ENCODE measurements at places on chromosomes 3 and 15.

DNA sequence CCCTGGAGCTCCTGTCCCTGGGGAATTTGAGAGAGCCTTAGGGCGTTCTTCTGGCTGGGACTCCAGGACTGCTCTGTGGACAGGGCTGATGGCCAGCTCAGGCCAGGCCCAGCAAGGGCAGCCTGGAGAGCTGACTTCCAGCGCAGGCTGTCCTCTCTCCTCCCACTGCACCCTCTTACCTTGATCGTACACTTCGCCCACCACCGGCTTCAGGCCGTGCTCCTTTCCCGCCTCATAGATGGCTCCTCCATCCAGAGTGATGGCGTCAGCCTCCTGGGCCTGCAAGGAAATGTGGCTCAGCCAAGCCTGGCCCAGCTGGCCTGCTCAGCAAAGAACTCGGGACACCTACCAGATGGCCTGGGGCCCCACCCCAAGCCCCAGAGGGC lies 3.1 kb downstream of the MELTF start:
- no peak for DNase-seq

GRCh38 chr3:183698756-183699155 lies 1.2 kb downstream of the YEATS2 start:
- DNase-seq, result no peak

DNA sequence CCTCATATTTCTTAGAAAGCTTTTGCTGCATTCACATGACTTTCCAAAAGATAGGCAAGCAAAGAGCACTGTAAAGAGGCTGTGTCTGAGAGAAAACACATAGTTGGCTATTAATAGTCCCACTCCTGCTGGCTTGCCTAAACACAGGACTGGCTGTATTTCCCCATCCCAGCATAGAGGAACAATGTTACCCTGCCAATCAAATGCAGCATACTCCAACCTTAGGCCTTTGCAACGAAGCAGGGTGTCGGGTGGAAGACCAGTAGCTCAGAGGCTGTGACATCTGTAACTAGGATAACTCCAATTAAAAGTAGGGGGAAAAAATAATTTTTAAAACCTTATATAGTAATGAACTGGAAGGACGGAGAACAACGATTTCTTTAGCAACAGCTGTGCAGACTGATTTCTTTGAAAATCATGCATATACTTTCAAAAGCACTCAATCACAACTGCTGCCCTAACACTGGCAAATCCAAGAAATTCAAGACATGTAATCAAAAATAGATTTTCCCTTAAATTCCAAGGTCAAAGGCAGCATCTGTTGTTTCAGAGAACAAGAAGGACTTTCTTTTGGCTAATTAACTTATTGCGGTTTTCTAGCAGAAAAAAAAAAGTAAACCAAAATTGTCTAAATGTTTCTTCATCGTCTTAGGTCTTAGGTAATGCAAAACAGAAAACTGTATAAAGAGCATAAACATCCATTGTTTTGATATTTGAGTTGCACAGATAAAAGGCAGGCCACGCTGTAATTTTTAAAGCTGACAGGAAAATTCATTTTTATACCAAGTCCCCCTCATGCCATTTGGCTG lies 139.3 kb downstream of the TNIK start:
- DNase-seq, result no peak

GRCh38 chr3:123447749-123448517 lies 957 bp downstream of the ADCY5 start:
- DNase-seq, result no peak

- peak; percentile 45 for DNase-seq
These were observed 8.5 kb downstream of the SHOX2 start for GRCh38 chr3:158097593-158098308.

DNA sequence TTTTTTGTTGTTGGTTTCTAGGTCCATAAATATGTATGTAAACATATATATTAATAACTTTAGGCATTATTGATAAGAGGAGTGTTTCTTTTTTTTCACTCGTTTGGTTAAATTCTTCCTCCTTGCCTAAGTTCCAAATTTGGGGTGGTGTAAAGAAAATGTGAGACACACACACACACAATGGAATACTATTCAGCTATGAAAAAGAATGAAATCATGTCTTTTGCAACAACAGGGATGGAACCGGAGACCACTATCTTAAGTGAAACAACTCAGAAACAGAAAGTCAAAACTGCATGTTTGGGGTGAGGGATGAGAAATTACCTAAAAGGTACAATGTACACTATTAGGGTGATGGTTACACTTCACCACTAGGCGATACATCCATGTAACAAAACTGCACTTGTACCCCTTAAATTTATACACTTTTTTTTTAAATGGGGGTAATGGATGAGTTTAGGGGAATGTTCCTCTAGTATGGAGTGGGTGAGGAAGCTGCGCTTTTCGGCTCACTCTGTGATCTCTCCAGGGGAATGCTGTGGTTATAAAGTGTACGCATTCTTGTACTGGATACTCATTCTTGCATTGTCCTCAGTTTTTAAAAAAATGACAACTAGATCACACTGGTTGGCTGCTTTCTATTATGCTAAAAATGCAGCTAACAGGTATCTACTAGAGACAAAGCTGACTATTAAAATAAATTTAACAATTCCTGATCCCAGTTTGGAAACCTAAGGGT lies 50.8 kb upstream of the PPARG start:
- DNase-seq, result no peak

GRCh38 chr3:190502946-190503345 lies 10.9 kb upstream of the IL1RAP start:
- DNase-seq, result no peak

- DNase-seq, result no peak
These were observed 89.9 kb downstream of the IL12A start for GRCh38 chr3:160078533-160078932.

DNA sequence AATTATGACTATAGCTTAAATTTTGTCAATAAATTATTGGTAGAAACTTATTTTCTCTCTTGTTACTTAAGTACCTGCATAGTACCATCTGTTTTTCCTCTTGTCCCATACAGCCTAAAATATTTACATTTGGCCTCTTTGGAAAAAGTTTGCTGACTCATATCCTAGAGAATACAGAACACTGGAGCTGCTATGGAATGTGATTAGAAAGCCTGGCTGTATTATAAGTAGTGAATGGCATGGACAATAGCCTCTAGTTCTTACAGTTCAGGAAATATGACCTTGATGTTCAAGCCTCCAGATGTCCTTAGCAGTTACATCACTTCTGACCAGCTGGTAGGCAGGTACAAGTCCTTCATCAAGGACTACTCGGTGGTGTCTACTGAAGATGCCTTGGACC lies 28.3 kb downstream of the ST8SIA2 start:
- no peak for DNase-seq

DNA sequence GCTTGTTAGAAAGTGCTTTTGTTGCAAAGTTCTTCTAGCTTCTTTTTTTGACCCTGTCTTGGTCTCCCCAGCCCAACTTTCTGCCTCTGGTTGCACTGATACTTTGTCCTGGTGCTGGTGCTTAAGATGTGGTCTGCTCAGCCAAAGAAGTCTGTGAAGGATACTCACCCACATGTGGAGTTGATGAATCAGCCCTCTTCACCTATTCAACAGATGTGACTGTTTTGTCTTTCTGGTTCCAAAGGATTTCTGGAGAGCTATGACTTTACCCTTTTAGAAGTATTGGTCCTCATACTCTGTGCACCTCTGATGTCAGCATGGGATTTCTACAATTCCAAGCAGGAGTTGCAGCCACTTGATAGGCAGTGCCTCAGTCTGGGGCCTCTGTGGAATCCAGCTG lies 84.1 kb downstream of the PCCB start:
- DNase-seq, result no peak

- DNase-seq, result no peak
These were observed 83.7 kb downstream of the ARNT2 start for GRCh38 chr15:80487839-80488390.

DNA sequence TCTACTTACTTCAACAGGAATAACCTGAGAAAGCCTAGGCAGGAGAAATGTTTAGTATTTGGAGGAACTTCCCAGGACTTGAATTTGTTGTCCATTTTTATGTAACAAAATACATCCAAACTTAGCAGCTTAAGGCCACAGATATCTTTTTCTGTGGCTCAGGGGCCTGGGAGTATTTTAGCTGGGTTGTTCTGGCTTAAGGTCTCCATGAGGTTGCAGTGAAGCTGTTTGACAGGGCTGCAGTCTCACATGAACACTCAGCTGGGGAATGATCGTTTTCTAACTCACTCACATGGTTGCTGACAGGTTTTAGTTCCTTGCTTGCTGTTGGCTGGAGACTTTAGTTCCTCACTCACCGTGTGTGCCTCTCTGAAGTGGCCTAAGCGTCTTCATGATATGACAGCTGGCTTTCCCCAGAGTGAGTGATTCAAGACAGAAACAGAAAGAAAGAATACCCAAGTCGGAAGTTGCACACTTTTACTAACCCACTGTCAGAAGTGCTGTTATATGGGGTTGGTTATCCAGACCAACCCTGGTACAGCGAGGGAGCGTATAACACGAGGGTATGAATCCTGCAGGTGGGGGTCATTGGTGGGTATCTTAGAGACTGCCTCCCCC lies 229.7 kb upstream of the TBL1XR1 start:
- DNase-seq, result no peak

DNA sequence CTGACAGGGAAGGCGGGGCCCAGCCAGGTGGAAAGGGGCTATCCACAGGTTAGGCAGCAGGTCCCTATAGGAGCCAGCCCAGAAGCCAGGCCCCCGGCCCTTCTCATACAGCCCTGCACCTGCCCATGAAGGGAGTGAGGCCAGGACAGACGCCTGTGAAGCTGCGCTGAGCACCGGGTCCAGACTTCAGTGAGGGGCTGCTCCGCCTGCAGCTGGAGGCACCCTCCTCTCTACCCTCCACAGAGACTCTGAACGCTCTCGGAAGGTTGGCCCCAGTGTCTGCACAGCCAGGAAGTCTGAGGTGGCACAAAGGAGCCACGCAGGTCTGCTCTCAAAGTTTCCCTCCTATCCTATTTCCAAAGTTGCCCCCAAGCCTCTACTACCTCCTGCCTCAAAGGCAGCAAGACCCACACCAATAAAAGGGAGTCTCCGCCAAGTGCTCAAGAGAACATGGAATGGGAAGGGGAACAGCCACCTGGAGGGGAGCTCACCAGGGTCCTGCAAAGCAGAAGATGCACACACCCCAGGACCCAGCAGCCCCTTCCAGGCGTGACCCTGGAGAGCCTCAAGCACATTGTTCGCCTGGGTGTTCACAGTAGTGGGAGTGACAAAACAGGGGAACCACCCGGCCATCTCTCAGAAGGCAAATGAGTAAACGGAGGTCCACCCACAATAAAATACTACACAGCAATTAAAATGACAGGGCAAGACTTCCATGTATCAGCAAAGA lies 19.5 kb downstream of the XXYLT1 start:
- DNase-seq, result no peak

GRCh38 chr3:81760215-81760614 lies 1.2 kb downstream of the GBE1 start:
- no peak for DNase-seq

- peak; percentile 53 for DNase-seq
These were observed at the start of gene SATB1 for GRCh38 chr3:18424729-18425640. Gene SATB1 (minus strand): TSS chr3:18425339. CDS start chr3:18420967, 4,372 bp downstream.

DNA sequence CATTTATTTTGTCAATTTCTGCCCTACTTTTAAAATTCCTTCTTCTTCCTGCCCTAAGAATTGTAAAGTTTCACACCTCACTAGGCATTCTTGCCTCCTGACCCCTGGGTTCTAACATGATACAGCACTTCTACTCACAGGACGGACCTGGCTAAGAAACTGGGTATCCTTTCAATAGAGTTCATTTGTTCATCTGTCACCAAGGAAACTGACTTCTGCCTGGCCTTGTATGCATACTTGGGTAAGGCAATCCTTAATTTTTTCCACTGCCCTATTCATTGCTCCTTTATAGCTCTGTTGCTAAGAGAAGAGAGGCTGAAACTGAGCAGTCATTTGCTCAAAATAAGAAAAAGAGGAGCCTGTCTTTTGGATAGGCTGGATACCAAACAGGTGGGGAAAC lies 3.3 kb downstream of the RGMA start:
- no peak for DNase-seq

- DNase-seq, result no peak
These were observed 11.2 kb downstream of the TMC3 start for GRCh38 chr15:81362790-81363189.

GRCh38 chr3:13722178-13722577 lies 157.7 kb downstream of the WNT7A start:
- DNase-seq, result no peak
